Activated CD4-positive, alpha-beta T cell treated with anti-CD3 and anti-CD28 coated beads for 36 hours (primary cell): ENCODE measurements at places on chromosomes 16 and 17. TPM values are rescaled to one million over a fixed set of nuclear protein-coding genes. Genes with fewer than 3 reads are reported as not detected.

DNA sequence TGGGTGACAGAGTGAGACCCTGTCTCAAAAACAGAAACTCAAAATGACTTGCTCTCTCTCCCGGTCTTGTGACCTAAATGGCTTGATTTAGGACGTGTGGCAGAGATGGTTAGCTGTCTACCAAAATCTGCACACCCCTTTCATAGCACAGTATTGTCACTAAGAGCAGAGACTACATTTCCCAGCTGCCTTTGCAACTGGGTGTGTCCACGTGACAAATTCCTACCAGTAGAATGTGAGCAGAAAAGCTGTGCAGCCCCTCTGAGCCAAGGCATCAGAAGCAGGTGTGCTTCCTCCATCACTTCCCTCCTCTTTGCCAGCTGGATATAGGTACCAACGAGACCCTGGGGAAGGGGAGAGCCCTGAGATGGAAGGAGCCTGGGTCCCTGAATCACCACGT is 25.5 kb downstream of the GPR142 start:
- no peak for DNase-seq

ACAP1 gene
- 375 TPM for total RNA-seq

DNA sequence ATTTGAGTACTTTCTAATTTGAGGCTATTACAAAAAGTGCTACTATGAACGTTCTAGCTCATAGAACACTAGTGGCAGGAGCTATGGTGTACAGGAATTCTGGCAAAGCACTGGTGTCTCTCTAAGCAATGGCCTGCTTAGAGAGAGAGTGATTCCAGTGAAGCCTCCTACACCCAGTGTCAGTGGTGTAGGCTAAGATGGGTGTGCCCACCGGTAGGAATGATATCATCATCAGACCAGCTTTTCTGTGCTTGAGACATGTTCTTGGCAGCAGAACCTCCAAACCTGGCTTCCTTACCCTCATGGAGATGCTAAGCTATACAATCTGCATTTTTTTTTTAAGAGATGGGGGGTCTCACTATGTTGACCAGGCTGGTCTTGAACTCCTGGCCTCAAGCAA is 370.3 kb downstream of the SOX9 start:
- no peak for DNase-seq

DNA sequence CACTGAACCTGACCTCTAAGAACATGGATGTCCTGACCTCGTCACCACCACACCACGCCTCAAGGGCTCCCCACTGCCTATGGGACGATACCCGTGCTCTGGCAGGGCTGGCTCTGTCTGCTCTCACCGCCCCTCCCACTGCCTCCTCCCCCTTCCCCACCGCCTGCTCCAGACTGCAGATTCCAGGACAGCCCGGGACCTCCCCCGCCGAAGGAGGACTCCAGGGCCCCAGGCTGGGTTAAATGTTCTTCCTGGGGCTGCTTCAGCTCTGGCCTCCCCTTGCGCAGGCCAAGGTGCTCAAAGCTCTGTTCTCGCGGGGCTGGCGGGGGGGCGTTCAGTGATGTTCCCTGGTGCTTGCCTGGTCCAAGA is 3.1 kb downstream of the NPW start:
- no peak for DNase-seq

WNT3 gene
- total RNA-seq, result 0.12 TPM

CLEC10A gene
- not detected for total RNA-seq

- no peak for DNase-seq
Observed at GRCh38 chr17:66724581-66725341, 110.2 kb upstream of the CACNG5 start.

DNA sequence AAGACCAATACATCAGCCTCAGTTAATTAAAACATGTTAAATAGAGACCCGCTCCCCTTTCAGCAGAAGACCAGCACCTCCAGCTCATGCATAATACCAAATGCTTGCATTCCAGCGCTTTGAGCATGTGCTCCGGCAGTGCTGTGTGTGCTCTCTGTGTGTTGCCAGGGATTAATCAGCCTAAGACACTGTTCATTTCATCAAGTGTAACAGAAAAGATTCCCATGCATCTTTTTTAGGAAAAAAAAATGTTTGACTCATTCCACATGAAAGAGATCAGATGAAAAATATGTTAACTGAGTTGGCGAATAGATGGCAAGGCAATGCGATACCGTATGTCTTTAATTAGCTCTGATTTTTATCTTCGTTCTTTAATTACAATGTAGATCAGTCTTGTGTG is 187.6 kb downstream of the RPTOR start:
- DNase-seq, result no peak

ITGB4 gene
- 0.62 TPM for total RNA-seq

TK2 gene
- 6.4 TPM for total RNA-seq

MMD gene
- 19.6 TPM for total RNA-seq

CDR2L gene
- 0.91 TPM for total RNA-seq

GRCh38 chr17:46826116-46826515 is 7.6 kb upstream of the WNT3 start:
- no peak for DNase-seq

GRCh38 chr16:57474671-57475661 is 11.3 kb downstream of the DOK4 start:
- DNase-seq, result peak; percentile 34

GRCh38 chr17:36463916-36464764 is 22.3 kb upstream of the ZNHIT3 start:
- DNase-seq, result peak; percentile 86

TNS4 gene
- 12.8 TPM for total RNA-seq

CHAD gene
- not detected for total RNA-seq

DNA sequence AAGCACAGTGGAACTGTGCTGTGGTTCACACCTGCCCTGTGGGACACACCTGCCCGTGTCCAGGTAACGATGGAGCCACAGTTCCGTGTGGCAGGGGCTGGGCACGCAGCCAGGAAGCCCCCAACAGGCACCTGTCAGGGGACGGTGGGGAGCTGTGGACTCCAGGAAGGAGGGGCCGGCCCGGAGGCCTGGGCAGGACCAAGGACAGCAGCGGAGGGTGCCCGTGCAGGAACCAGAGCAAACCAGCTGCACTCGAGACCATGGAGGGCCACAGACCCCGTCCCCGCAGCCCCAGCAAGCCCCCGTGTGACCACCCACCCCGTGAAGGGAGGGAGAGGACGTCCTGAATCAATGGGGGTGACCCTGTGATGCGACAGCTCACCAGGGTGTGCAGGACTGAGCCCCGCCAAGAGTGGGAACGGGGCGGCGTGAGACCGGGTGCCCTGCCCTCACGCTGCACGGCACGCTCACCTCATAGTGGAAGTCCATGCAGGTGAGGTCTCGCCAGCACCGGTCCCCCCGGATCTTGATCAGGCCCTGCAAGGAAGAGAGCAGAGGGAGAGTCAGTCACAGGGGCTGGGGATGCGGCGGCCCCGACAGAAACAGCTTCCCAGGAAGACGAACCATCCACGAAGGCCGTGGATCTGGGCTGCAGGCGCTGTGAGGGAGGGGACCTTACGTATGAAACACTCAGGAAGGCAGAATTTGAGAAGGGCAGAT is 78.1 kb downstream of the LMF1 start:
- DNase-seq, result no peak

KRTAP9-8 gene
- not detected for total RNA-seq

KRT12 gene
- not detected for total RNA-seq

KIF22 gene
- 168 TPM for total RNA-seq

DNA sequence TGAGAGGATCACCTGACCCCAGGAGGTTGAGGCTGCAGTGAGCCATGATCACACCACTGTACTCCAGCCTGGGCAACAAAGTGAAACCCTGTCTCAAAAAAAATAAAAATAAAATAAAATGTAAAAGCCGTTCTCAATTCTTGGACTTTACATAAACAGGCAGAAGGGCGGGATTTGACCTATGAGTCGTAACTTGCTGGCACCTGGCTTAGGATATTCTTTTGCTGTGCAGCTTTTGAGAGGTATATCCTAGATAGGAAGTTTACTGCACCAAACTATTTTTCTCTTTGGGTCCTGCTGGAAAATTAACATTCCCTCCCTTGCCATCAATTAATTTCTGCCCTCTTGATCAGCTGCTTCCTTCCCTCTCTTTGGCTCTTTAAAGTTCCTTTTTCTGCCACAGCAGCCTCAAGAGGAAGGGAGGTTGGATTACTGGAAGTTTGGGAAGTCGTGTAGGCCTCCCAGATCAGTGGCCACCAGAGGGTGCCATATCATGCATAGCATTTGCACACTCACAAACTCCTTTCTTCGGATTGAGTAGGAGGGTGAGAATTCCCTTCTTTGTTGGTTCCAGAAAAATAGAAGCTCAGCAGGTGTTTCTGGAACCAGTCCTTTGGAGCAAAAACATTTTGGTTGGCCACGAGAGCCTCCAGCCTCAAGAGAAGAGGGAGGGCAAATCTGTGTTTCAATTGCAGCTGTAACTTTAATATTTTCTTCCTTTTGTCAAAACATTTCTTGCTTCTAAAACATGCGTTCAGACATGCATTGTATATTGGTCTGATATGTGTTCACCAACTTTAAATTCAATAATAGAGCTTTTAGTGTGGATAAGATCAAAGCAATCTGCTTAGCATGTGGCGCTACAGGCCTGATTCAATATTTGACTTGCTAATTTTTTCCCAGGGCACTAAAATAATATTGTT is 147.3 kb downstream of the CCDC182 start:
- DNase-seq, result peak; percentile 53

- no peak for DNase-seq
Observed at GRCh38 chr17:48873696-48874443, 18.7 kb upstream of the ATP5MC1 start.

GRCh38 chr16:25031132-25031440 is 15.9 kb upstream of the ARHGAP17 start:
- DNase-seq, result no peak

CCL7 gene
- not detected for total RNA-seq

DNA sequence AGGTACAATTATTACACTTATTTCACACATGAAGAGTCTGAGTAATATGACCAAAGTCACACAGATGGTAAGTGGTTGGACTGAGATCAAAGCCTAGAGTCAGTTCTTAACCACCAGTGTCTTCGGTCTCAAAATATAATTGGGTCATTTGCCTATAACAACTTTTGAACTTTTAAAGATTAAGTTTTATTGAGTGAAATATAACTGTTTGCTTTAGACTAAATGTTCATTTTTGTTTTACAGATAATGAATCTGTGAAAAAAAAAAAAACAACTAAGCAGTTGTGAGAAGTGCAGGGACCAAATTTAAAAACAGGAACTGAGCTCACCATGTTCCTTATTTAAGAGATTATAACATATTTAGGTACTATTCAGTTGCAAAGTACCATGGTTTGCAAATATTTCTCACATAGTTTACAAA is 150.1 kb downstream of the ITFG1 start:
- DNase-seq, result no peak

GRCh38 chr17:35912339-35912912 is 18.1 kb downstream of the RDM1 start:
- no peak for DNase-seq

DNA sequence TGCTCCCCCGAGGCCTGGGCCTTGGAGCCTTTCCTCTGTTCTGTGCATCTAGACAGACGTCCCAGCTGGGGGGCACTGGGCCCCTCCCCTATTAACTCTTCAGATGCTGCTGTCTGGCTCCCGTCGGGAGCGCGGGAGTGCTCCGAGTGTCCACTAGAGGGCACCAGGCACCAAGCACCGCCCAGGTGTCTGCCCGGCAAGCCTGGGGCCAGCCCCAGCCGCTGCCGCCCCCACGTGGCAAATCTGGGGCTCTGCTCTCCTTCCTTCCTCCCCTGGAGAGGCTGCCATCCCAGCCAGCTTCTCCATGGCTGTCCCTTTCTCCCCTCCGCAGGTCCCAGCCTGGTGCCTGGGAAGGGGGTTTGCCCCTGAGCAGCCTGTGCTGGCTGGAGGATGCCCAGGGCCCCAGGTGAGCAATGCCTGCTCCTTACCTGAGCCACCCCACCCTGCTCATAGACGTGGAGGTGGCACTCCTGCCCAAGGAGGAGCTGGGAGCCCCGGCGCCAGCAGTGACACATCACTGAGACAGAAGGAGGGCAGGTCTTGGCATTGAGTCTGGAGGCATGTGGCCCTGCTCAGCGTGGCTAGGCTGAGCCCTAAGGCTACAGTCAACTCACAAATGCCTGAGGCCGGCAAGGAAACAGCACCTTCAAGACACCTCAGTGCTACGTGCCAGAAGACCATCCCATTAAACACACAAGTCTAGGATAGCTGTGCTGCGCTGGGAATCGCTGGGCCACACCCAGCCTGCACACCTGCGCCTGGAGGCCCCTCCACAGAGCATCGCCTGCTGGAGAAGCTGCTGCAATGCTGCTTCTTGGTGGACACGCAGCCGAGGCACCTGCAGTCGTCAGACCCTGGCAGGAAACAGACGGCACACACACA is 19.7 kb downstream of the TMEM235 start:
- DNase-seq, result peak; percentile 94

- no peak for DNase-seq
Observed at GRCh38 chr16:66842765-66843164, 1.4 kb upstream of the CA7 start.

DNA sequence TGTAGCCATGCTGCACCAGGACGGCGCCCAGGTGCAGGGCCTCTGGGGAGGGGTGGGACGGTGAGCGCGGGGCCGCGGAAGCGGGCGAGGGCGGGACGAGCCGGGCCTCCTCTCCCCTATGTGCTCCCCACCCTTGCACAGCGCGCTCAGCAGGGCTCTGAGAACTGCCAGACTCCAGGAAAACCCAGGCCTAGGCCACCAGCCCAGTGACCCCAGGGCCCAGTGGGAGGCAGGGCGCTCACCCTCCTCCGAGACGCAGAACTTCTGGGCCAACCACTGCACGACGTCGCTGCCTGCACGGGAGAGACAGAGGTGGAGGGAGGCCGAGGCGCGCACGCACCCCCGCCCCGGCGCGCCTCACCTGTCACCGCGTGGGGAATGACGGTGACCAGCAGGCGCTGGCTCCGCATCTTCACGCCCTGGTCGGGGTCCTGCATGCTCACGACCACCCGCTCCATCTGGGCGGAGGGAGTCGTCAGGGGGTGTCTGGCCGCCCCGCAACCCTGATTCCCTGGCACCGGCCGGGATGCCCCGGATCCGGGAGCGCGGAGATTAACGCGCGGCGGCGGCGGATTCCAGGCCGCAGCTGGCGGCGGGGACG is 603 bp downstream of the RGS11 start:
- peak; percentile 34 for DNase-seq

GRCh38 chr16:84545114-84545737 is 40.8 kb upstream of the MEAK7 start:
- no peak for DNase-seq

DNA sequence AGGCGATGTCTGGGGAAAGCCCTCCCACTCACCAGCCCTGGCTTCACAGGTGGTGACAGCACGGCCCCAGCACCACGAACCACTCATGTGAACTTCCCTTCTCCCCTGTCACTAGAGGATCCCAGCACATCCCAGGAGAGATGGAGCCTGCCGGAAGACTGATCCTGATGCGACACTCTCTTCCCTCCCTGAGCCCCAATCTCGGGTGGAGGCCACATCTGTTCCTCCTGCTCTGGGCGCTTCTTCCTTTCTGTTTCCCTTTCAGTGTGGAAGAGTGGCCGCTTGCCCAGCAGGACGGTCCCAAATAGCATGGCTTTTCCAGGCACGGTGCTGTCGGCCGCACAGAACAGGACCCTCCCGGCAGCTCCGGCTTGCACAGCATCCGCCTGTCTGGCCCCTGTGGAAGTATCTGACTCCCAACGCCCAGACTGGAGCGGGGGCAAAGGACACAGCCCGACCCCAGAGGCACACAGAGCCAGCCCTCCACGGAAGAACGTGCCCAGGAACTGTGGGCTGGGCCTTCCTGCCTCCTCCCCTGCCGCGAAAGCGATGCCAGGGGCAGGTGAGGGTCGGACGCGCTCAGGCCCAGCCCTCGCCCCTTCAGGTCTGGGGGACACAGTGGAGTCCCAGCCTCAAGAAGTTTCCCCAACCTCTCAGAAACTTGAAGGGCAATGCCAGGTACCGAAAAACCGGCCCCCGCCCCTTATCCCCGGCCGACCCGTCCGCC is 37.6 kb downstream of the CBFA2T3 start:
- no peak for DNase-seq

C1QL1 gene
- total RNA-seq, result 0.37 TPM

BIRC5 gene
- 107 TPM for total RNA-seq
